ENCODE measurements at places on chromosomes 6 and 20.

DNA sequence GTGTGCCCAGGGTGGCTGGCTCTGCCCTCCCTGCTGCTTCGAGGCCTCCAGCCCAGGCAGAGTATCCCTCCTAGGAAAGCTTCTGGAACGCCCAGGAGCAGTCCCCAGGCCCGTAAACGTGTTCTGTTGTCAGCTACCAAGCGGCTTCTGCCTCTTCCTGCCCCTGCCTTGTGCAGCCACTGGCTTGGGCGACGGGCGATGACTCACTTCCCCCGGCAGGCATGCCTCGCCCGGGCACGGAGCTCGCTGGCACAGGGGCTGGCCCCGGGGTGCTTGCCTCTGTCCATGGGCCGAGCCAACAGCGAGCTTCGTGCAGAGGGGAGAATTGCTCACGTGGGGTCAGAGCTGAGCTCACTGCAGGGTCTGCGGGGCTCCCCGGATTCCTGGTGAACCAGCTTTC lies 86.7 kb upstream of the THBS2 start:
- no peak for DNase-seq

DNA sequence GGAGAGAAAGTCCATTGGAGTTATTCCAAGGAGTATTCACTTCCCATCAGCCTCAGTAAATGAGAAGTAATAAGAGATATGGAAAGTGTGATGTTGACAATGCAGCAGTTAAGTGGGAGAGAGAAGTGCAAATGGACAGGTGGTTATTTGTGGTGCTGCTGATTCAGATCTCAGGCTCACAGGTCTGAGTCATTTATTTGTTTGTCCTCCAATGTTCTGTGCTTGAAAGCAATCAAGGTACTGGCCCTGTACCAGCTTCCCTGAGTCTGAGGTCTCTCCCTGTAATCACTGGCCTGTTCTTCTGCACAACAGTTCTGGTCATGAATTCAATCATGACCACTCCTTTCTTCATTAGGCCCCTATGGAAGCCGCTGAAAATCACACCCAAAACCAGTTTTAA lies 827.7 kb downstream of the MAFB start:
- no peak for DNase-seq

DNA sequence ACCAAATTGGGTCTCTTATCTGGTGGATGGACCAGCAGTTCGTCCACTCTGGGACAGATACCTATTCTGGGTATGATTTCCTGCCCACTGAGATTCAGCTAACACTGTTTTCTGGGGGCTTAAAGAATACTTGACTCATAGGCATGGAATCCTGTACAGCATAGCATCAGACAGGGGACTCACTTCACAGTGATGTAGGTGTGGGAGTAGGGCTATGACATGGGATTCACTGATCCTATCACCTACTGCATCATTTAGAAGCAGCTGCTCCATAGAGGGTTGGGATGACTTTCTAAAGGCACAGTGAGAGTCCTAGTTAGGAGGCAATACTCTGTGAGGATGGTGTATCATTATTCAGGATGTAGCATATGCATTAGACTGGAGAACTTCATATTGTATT lies 74.5 kb upstream of the AHI1 start:
- DNase-seq, result no peak

DNA sequence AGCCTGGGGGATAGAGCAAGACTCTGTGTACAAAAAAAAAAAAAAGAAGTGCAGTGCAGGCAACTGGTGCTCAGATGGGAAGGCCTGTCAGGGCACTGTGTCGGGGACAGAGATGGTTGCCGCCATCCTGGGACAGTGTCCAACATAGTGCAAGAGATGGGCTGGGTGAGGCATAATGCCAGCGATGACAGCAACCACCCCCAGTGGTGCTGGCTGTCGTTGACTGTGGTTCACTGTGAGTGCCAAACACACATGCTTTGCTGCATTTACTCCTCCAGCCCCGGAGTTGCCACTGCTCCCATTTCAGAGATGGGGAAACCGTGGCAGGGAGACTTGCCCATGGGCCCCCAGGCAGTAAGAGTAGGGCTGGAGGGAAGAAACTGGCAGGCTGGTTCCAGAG lies 5.2 kb upstream of the C20orf203 start:
- no peak for DNase-seq

DNA sequence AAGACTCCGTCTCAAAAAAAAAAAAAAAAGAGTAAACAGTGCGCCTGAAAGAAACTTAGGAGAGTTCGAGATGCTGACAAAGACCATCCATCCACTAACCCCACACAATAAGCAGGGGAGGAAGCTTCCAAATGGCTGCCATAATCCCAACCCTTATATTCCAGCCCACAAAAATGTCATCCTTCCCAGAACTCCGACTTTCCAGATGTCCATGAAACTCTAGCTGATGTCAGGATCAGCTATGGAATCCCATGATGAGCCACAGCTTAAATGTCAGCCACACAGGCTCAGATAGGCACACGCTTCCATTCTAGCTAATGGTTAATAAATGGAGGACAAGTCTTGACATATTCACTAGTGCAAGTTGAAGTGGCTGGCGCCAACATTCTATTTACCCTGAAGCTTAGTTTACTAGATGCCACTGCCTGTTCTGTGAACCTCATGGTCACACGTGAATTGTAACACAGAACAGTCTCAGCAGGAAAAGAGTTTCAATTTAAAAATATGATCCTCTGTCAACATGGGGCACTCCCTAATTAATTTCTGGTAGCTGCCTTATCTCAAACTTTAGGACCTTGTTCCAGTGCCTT lies 75.5 kb downstream of the FOXF2 start:
- DNase-seq, result no peak

DNA sequence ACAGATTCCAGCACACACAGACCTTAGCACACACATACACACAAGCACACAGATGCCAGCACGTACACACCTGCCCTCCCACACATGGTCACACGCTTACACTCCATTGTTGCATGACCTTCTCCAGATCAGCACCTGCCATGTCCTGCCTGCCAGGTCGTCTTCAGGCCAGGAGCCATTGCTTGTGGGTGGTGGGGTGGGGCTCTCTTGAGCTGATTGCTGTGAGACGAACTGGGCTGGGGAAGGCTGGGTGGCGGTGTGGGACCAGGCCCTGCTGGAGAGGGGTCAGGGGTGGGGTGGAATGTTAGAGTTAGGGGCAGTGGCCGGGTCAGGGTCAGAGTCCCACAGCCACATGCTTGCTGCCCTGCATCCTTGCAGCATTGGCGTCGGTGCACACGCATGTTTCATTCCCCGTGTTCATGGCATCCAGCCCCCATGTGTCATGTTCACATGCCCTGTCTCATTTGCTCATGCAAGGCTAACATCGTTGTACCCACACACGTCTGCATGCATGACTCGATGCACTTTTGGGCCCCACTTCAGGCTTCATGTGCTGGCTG lies 6.5 kb upstream of the NPBWR2 start:
- no peak for DNase-seq

- DNase-seq, result no peak
Measured at GRCh38 chr20:23255716-23256385, 94.7 kb upstream of the NXT1 start.

GRCh38 chr6:129785047-129785755 lies 75.2 kb upstream of the ARHGAP18 start:
- DNase-seq, result no peak

DNA sequence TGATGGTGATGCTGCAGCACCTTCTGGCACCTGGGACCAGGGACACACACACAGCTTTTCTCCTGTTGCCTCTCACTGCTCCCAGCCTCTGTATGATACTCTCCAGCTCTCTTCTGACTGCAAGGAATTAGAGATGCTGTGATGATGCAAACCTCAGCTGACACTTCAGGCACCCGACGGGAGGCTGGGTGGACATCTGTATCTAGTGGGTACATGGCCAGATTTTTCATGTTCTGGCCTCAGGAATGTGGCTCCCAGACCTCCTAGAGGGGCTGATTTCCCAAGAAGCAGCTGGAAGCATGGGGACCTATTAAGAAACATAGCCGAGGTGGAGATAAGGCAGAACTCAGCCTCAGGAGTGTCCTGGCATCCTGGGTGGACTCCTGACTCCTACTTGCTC lies 6.8 kb upstream of the EPB41L1 start:
- no peak for DNase-seq

DNA sequence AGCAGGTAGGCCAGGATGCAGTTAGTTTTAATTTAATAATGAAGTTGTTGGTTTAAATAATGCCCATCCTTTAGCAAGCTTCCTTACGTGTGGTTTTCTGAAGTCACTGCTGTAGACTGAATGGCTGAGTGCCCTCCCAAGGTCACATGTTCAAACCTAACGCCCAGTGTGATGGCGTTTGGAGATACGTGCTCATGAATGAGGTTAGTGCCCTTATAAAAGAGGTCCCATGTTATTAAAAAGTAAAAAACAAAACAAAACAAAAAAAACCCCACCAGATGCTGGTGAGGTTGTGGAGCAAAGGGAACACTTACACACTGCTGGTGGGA lies 16.3 kb downstream of the LRP11 start:
- DNase-seq, result no peak

DNA sequence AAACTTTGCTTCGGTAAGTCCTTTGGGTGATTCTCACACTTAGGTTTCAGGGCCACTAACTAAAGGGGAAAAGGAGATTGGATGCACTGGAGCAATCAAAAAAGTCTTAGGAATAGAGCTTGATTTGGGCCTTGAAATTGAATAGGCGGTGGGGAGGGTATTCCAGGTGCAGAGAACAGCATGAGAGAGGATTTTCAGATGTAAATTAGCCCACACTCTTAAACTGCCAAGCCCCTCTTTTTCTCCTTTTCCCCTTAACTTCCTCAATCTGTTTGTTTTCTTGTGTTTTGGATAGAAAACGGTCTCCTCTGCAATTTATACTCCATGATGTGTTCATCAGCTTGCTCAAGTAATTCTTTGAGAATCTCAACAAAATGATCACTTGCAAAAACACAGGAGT lies 62.1 kb upstream of the RIPOR2 start:
- no peak for DNase-seq

- peak; percentile 84 for DNase-seq
Measured at GRCh38 chr20:25247956-25248785, at the start of gene PYGB. PYGB (plus strand) TSS chr20:25248085; CDS start chr20:25248179, 94 bp downstream.

DNA sequence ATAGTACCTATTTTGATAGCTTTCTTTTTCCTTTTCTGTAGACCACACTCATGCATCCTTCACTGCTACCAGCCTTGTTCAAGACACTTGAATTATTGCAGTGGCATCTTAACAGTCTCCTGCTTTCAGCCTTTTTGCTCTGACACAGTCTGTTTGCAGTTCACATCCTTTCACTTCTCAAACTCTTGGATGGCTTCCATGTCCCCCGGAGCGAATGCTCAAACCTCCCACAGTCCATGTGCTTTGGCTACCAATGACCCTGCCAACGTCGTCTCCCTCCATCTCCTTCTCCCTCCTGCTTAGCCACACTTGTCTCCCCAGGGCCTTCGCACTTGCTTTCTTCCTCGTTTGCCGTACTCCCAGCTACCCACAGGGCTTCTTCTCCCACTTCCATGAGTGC lies 270.0 kb upstream of the ZFP64 start:
- no peak for DNase-seq

GRCh38 chr6:105786890-105787655 lies 299.1 kb upstream of the PRDM1 start:
- DNase-seq, result no peak

DNA sequence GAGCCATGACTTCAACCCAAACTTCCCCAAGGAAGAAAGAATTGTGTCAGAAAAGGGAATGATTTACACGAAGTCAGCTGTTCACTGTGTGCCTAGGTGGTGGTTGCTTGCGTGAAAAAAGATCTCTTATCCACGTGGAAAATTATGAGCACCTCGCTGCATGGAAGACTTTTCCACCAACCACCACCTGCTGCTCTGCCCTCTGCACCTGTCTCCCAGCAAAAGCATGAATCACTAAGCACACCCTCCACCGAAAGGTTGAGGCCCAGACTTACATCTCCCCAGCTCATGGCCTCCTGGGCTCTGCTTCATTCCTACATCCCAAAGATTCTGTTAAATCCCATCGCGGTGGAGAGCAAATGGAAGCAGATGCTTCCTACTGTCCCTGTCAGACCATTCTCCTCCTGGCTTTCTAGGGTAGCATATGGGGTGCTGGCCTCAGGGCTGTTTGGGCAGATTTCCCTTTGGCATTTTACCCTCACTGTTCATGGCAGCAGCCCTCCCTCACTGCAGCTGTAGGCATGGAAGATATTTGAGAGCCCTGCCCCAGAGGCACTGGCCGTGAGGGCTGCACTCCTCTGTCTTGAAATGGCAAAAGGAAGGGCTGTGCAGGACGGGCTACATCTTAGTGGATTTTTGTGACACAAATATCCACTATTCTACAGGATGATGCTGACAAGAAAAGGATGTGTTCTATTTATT lies 37.6 kb upstream of the CST5 start:
- no peak for DNase-seq

DNA sequence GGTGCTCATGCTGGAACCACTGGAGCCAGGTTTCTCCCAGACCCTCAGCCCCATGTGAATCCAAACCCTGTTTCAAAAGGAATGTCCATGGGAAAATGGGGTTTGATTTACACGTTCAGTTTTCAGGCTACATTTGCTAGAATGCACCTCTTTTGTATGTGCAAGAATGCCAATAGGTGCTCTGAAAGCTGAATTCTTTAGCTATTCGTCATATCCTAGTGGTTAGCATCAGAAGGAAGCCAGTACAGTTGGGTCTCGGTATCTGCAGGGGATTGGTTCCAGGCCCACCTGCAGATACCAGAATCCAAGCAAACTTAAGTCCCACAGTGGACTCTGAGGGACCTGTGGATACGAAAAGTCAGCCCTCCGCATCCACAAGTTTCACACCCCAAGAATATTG lies 93.4 kb downstream of the UST start:
- no peak for DNase-seq

DNA sequence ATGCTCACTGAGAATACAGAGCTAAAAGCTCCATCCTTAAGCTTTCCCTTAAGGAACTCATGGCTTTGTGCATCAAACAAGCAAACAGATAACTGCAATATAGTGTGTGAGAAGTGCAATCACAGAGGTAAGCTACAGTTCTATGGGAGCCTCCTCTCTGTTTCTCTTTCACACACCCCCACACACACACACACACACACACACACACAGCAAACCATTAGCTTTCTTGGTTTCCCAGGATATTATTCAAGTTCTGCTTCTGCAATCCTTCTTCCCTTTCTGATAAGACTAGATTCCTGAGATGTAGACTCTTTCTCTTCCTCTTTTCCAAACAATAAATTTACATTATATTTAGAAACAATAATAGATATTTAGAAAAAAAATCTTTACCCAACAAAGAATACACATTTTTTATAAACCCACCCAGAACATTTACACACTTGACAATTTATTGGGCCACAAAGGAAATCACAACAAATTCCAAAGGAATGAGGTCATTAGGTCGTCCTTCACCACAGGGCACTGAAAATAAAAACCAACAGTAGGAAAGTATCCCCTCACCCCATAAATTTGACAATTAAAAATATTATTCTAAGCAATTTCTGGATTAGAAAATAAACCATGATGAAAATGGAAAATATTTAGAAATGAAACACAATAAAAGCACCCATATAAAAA lies 9.3 kb upstream of the GFOD1 start:
- no peak for DNase-seq

DNA sequence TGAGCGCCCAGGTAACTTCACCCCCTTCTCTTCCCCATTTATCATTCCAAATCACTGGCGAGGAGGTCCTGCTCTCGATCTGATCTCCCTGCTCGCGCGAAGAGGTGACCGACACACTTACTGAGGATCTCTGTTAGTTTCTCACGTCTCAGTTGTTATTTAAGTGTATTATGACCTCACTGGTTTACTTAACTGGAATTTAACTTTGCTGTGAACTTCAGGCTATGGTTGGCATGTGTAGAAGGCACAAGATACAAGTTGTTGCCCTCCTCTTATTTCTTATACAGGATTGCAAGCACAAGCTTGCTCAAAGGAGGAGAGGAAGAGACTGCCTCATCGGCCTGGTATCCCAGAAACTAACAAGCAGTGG lies 1.2 kb downstream of the RNF217 start:
- DNase-seq, result no peak

All from anterior cingulate cortex (tissue), 58 donors.